ENCODE measurements at places on chromosomes 5 and 9. TPM values are rescaled to one million over a fixed set of nuclear protein-coding genes. Genes with fewer than 3 reads are reported as not detected.

Gene CCDC192
- not detected for total RNA-seq

DNA sequence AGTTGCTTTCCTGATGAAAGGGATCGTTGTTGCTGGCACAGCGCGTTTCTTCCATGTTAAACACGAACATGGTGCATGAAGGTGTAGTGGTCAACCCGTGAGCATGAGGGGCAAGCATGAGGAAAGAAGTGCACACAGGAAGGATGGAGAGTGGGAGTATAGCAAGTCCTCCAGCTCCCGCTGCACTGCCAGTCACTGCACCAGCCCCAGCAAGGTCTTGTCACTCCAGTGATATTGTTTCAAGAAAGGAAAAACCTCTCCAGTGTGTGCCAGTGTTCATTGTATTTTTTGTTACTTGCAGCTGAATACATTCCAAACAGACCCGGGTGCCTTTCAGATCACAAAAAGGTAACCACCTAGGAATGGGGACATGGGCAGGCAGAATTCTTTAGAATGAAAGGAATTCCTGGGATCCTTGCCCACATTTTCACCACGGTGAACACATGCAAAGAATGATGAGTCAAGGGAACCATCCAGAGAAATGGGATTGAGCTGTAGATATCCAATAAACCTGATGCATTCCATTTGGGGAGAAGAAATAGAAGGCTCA lies 186.3 kb downstream of the AOPEP start:
- no peak overlapping the region for H3K27ac ChIP-seq
- H3K27me3 ChIP-seq: no peaks in the 10 kb centered on the region
- no peak for DNase-seq
- H3K4me3 ChIP-seq: no peak overlapping the region

DNA sequence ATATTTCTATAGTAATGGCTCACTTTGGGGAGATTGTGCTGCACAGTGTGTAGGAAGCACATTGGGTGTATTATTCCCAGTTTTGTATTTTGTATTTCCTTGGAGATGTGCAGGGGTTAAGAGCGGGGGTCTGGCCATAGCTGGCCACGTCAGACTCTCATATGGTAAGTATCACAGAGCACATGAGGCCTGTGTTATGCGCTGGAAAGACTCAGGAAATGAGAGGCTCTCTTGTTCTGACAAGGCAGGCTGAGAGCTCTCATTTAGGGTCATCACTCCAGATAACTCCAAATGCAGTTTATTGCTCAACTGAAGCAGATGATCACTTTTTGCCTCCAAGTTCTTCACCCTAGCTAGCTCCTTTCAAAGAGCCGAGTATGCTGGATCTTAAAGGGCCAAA lies 205.7 kb downstream of the NTRK2 start:
- DNase-seq: peak; percentile 3
- no peak overlapping the region for H3K4me3 ChIP-seq
- H3K36me3 ChIP-seq: no peaks in the 10 kb centered on the region

- H3K4me1 ChIP-seq: no peaks in the 10 kb centered on the region
- peaks cover 17% of the 10 kb centered on the region for H3K27me3 ChIP-seq
- DNase-seq: no peak
Measured at GRCh38 chr9:97831843-97832636, 21.0 kb upstream of the FOXE1 start.

DNA sequence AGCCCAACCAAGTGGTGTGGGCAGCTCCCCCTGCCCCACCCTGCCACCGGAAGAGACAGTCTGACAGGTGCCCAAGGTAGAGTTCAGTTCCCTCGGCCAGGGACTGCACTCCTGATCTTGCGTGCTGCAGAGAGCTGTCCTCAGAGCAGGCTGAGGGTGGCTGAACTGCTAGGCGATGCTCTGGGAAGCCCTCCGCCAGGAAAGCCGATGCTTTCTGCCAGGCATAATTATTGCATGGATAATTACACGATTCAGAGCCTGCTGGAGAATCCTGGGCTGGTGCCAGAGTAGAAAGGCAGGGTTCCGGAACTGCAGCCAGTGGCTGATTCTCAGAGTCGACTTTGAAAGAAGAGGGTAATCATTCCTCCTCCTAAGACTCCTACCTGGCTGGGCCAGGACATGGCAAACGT lies 19.3 kb downstream of the KCNIP1 start:
- no peaks in the 10 kb centered on the region for H3K4me1 ChIP-seq
- H3K27ac ChIP-seq: no peak overlapping the region
- no peak overlapping the region for H3K4me3 ChIP-seq
- no peak for DNase-seq
- H3K27me3 ChIP-seq: peaks cover 15% of the 10 kb centered on the region

DNA sequence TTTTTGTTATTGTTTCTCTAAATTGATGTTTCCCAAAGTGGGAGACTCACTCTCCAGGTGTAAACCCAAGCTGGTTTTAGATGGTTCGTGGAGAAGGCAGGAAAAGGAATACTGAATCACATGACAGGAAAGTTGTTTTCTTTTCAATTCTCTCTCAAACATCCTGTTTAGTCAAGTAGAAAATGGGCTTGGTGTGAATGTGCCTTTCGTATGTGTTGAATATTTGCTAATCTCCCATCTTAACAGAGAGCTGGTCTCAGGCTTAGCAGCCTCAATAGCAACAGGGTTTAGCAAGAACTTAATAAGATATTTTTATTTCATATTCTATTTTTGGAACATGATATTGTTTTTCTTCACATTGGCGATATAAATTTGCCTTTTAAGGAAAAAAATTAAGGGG lies 119.7 kb downstream of the INSYN2B start:
- peaks cover 22% of the 10 kb centered on the region for H3K4me1 ChIP-seq
- H3K4me3 ChIP-seq: no peak overlapping the region
- no peak for DNase-seq
- no peak overlapping the region for H3K27ac ChIP-seq
- H3K36me3 ChIP-seq: peaks cover 25% of the 10 kb centered on the region

DNA sequence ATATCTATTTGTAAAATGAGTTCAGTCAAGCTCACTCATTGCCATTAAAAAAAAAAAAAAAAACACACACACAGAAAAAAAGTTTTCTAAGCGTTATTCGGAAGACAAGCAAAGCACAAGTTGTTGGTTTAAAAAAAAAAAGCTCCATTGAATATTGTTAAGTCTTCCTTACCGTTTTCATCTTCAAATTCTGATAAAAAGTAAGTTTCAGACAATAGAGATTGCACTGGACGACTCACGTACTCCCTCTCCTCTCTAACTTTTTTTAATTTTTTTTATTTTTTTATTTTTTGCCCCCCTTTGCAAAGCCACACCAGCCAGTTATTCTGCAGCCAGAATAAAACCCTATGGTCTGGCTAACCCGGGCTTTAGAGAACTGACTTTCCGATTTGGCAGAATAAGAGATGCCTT lies 544 bp downstream of the ADAMTS6 start:
- H3K4me1 ChIP-seq: peaks cover 10% of the 10 kb centered on the region
- no peak overlapping the region for H3K4me3 ChIP-seq
- peak overlapping the region; percentile 91 for H3K27ac ChIP-seq
- no peak for DNase-seq
- no peaks in the 10 kb centered on the region for H3K27me3 ChIP-seq
- no peaks in the 10 kb centered on the region for H3K36me3 ChIP-seq
